Stimulated activated CD4-positive, alpha-beta T cell treated with anti-CD3 and anti-CD28 coated beads, TNF-alpha, amount 100 ng/mL, for 48 hours (primary cell): ENCODE measurements at places on chromosomes 7 and 10.
A peak's percentile ranks its signal among the peaks of the same experiment; 100 is the strongest.

DNA sequence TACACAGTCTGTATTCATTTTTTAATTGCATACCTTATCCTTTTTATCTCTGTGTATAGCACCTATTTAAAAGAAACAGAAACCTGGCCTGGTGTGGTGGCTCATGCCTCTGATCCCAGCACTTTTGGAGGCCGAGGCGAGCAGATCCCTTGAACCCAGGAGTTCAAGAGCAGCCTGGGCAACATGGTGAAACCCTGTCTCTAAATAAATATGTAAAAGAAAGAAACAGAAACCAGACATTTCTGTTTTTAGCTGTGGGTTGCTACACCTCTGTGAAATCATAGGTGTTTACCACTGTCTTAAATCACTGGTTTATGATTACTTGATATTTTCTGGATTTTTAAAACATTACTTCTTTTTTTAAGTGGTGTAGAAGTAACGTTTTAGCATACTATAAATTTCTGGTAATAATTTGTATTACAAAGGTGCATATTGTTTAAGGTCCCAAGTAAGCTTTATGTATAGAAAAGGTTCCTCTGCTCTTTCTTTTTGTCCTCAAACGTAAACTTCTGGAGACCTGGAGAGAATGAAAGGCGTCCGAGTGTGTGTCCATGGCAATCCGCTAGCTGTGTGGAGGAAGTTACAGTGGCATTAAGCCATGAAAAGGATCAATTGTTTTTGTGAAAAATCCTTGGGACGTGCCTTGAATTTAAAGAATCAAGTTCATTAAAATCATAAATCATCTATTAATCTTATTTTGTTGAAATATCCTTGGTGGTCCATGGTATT is 41.1 kb downstream of the PTPRZ1 start:
- no peak for DNase-seq

GRCh38 chr10:58836991-58837575 is 324.4 kb downstream of the BICC1 start:
- DNase-seq = no peak

GRCh38 chr10:36492590-36493515 is 632.5 kb upstream of the ANKRD30A start:
- no peak for DNase-seq

GRCh38 chr10:129766611-129767550 is 197.2 kb downstream of the EBF3 start:
- DNase-seq = no peak

GRCh38 chr7:73363225-73364005 is 35.5 kb downstream of the FKBP6 start:
- DNase-seq = no peak

GRCh38 chr10:119776536-119776935 is 50.7 kb downstream of the INPP5F start:
- DNase-seq = no peak

DNA sequence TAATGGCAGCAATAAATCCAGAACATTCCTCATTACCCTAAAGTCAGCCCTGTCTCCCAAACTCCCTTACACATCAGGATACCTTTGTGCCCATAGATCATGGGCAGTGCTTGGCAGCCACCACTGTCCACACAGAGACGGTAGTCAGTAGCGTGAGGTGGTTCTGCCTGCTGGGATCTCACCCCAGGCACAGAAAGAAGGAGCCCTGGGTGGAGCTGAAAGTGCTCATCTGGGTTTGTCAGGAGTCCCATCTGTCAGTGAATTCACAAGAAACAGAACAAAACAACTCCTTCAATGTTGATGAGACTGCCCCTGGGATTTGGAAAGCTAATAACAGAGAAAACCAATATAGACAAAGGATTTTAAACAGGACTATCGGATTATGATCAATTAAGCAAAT is 90.2 kb upstream of the PRSS58 start:
- no peak for DNase-seq

- no peak for DNase-seq
Measured at GRCh38 chr7:106915873-106916272, 50.8 kb downstream of the PIK3CG start.

DNA sequence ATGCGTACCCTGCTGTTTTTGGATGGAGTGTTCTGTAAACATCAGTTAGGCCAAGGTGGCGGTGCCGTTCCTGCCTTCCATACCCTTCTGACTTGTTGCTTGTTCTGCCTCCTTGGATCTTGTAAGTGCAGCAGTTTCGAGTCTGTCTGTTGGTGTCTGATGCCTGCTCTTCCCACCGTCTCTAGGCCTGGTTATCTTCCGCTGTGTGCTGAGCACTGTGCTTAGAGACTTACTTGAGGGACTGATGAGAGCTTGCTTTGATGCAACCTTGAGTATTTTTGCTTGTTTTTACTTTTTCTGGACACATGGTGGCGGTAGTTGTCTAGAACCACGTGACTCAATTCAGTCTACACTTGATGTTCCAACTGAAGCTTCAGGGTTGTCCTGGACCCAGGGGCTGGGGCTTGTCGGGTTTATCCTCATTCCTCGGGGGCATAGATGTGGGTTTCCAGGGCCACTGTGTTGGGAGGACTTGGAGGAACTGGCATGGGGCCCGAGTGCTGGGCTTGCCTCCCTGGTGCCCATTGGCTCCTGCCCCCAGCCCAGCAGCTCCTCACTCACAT is 14.4 kb upstream of the SPRN start:
- DNase-seq = no peak

DNA sequence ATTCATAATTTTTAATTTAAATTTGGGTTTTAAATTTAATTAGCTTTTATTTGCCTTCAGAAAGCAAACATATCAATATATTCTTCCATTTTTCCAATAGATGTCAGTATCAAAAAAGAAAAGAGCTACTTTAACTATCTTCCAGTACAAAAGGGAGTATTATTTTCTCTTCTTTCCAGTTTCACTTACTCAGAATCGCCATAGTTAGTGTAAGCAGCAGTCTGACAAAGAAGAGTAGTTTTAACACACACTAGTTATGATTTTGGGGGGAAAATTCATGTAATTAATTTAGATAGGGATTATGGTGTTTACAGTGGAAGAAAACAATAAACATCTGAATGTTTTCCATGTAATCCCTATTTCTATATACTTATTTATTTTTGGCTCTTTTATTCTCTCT is 272.6 kb upstream of the DGKB start:
- DNase-seq = no peak

GRCh38 chr7:106731187-106731586 is 70.2 kb upstream of the CCDC71L start:
- DNase-seq = no peak

DNA sequence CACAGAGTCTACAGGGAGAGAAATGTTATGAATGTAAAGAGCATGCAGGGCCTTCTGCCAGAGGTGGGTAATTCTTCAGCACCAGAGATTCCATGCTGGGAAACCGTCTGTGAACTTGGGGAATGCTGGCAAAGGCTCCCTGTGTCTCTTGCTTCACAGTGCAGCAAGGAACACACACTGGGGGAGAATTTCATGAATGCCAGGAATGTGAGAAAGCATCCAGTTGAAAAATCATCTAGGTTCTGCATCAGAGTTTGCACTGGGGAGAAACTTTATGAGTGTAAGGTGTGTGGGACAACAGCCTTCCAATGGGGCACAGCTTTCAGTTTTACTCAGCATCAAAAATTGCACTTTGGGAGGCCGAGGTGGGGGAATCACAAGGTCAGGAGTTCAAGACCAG is 224.3 kb upstream of the IGFBP3 start:
- no peak for DNase-seq

- DNase-seq = no peak
Measured at GRCh38 chr7:37706804-37707203, 23.2 kb downstream of the GPR141 start.

GRCh38 chr10:10919976-10920375 is 97.7 kb upstream of the CELF2 start:
- DNase-seq = no peak

DNA sequence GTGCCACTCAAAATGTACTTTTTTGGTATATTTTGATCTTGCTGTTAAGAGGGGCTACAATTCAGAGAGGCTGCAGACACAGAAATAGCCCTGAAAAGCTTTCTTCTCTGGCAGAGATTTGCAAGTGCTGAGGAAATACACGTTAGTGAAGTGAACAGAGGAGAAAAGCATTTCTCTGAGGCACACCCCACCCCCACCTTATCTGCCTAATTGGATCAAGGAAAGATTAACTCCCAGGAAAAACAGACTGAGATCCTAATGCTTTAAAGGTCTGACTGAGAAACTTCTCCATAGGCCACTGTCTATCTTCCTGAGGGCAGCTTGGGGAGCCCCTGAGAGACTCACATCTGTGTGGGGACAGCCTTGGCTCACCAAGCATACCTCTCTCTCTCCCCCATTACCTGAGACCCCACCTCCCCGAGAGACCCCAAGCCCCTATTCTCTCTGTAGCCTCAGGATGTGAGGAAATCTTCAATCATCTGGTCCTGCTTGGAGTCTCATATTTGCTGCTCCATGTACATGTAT is 14.8 kb upstream of the AKR1C3 start:
- no peak for DNase-seq

GRCh38 chr7:99624484-99624883 is 7.7 kb downstream of the ZSCAN25 start:
- peak; percentile 37 for DNase-seq

GRCh38 chr10:98423691-98424120 is 8.7 kb upstream of the PYROXD2 start:
- DNase-seq = no peak

DNA sequence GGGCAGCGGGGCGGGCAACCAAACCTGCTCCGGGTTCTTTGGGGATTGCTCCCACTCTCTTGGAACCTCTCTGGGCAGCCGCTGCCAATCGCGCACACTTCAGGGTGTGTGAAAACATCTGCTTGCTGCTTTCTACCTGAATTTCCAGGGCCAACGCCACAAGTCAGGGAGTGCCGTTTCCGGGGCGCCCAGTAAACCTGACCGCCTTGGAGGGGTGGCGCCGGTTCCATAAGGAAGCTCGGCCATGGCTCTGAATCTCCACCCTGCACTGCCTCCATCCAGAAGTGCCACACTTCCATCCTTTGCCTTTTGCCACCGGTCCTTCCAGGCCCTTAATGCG is 679 bp upstream of the AFAP1L2 start:
- no peak for DNase-seq

DNA sequence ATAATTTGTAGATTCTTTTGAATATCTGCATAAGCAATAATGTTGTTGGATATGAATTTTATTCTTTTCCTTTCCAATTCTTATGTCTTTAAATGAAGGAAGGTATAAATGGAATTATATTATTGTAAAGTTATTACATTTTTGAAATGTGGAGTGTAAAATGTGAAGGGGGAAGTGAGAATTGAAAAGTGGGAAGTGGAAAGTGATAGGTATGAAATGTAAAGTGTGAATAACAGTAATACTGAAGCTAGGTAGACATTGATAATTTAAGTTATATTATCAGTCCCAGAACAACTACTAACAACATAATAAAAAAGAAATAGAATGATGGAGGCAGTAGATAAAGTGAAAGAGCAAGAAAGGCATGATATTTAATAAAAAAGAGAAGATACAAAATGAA is 39.7 kb upstream of the HYAL4 start:
- no peak for DNase-seq

DNA sequence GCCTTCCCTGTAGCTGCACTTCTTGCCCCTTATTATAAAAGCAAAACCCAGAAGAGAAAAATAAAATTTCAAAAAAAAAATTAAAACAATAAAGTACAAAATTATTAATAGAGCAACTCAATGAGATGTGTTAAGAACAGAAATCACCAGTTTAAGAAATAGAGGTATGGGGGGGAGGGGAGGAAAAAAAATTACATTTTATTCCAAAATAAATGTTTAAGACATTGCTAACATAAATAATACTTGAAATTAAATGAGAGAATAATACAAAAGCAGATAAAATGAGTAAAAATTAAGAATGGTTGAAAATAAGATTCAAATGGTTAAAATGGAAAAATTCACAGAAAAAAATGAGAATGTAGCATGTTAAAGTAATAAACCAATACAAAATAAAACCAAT is 3.1 kb downstream of the IFIT2 start:
- no peak for DNase-seq

GRCh38 chr7:6262221-6262620 is 10.2 kb downstream of the CYTH3 start:
- no peak for DNase-seq
